ENCODE measurements at places on chromosomes 7 and 10. TPM values are rescaled to one million over a fixed set of nuclear protein-coding genes. Genes with fewer than 3 reads are reported as not detected.

DNA sequence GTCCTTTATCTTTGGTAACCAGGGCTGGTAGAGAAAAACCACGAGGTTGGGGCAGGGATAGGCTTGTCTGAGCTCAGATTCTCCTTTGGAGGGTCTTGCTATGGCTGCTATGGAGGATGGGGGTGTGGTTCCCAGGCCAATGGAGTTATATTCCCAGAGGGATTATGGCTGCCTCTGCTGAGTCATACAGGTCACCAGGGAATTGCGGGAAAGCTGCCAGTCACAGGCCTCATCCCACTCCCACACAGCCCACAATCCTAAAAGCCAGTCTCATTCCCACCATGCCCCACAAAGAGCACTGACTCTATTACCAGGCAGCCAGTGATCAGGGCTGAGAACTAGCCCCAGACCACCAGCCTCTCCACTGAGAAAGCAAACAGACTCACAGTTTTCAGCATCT is 316.6 kb upstream of the TMEM229A start:
- no peak for DNase-seq

- no peak for DNase-seq
Observed at GRCh38 chr10:97138174-97138573, 47.6 kb downstream of the SLIT1 start.

DNA sequence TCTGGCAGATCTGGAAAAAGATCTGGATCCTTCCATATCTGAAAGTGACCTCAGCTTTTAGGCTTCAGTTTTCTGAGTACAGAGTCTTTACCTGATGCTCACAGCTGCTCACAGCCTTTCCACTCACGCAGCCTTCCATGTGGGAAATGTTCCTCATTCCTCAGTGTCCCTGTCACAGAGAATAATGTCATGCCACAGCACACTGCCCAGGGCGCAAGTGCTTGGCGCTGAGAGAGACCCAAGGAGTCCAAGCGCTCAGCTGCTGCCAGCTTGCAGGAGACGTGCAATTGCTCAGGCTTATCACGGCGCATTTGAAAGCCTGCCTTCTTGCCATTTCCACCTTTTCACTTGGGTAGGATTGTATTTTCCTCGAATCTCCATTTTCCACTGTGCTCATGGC is 271.9 kb upstream of the MKI67 start:
- DNase-seq, result no peak

DNA sequence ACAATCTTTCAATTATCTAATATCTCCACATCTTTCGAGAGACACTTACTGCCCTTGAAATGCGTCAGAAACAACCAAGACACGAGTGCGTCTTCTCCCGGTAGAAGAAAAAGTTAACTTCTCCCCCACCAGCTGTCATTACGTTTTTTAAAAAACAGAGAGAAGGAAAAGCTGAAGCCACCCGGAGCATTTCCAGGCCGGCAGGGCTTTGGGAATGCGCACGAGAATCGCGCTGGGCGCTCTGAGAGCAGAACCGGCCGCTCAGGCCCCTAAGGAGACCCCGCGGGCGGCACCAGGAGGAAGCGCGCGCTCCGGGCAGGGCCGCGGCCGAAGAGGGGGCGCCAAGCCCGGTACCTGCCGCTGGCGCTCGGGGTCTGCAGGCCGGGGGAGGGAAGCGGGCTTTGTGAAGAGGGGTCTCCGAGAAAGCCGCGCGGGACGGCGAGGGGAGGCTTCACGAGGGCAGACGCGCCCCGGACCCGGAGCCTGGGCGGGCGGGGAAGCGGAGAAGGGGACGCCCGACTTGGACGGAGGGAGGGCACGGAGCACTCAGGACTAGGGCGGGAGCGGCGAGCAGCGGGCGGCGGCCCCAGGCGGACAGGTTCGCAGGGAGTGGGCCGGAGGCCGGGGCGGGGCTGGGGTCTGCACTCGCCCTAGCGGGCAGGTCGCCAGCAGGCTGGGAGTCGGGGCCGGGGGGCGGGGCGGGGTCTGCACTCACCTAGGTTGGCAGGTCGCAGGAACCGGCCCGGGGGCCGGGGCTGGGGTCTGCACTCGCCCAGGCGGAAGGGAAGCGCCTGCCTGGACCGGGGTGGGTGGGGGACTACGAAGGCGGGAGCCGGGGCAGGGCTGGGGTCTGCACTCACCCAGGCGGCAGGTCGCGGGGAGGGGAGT is 932 bp downstream of the ESYT2 start:
- peak; percentile 40 for DNase-seq

- DNase-seq, result no peak
Observed at GRCh38 chr7:2462731-2463130, 13.5 kb downstream of the GRIFIN start.

DNA sequence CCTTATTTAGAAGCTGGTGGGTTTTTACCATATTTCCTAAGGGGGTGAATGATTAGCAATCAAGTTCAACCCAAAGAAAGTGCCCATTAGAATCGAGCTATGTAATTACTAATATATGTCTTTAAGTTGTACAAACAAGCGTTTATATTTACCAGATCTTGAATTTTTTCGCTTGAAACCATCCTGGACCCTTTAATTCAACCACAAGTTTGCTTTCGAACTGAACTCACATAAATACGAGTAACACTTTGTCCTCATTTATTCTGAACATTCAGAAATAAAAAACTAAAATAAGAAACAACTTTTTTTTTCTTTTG is 1.5 kb downstream of the SRI start:
- no peak for DNase-seq

GRCh38 chr10:132850246-132850645 is 64.3 kb upstream of the NKX6-2 start:
- peak; percentile 57 for DNase-seq

DNA sequence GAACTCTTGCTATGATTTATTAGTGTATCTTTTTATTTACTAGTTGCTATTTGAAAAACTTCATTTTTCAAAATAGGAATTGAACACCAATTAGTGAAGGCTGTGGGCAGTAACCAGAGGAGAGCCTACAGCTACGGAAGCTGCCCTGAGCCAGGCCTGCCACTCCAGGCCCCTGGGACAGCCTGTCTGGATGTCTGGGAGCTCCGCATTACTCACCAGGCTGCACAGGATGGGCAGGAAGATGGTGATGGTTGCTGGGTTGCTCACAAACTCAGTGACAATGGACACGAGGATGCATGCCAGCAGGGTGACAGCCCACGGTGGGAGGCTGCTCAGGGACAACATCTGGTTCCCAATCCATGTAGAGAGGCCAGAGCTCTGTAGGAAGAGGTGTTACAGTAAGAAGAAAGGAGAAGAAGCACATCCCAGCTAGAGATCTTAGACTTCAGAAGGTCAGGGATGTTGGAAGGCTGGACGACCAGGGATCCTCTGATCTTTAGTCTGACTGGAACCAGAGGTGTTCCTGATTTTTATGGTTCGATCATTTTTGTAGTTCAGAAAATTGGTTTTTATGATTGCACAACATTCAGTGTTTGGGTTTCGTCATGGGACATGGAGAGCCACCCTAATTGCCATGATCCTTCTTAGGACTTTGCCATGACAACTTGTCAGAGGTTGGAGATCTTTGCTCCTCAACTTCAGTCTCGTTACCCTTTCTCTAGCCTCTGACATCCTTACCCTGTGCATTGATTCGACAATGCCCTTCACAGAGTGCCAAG is 23.2 kb downstream of the STMP1 start:
- DNase-seq, result no peak

CACUL1 gene
- total RNA-seq, result 44.0 TPM

CHRM2 gene
- 1.3 TPM for total RNA-seq

MMP21 gene
- 2.2 TPM for total RNA-seq

PHYHIPL gene
- 0.06 TPM for total RNA-seq

Measured in upper lobe of left lung (tissue), 6 donors.